Neural crest cell (in vitro differentiated cells): ENCODE measurements at places on chromosomes 5 and 9. TPM values are rescaled to one million over a fixed set of nuclear protein-coding genes. Genes with fewer than 3 reads are reported as not detected.
A peak's percentile ranks its signal among the peaks of the same experiment; 100 is the strongest.

GRCh38 chr5:641331-641765 is 29.2 kb downstream of the CEP72 start:
- DNase-seq: no peak

GRCh38 chr5:103424453-103425205 is 138.0 kb downstream of the NUDT12 start:
- DNase-seq: no peak

GRCh38 chr5:105670596-105670995 is 2000.1 kb downstream of the EFNA5 start:
- DNase-seq: no peak

DNA sequence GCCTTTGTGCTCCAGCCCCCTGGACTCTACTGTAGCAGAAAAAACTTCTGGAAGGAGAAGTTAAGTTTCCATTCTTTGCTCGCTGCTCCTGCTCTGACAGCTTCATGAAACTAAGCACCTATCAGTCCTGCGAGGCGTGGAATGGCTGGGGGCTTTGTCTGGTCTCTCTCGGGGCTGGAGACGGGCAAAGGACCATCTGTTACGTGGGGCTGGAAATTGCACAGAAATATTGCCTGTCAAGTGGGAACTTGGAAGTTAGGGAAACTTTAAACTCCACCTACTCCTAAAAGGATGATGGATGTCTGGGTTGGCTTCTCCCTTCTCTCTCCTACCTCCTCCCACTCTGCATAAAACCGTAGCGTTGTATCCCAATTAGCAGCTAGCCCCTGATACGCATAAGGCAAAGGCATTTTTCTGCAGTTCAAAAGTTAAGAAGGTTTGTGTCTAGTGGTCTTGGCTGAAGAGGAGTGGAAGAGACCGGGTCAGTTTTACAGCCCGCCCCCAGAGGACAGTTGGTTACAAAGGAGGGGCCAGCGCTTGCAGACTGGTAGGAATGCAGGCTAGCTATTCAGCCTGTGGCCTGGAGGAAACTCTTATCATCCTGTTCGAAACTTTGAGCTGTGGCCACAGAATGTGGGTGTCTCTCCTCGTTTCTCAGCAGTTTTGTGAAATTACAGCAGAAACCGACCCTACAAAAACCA is 1.3 kb downstream of the FBXL7 start:
- peak; percentile 46 for DNase-seq

Gene SLC36A2
- total RNA-seq: not detected in 2 replicates

DNA sequence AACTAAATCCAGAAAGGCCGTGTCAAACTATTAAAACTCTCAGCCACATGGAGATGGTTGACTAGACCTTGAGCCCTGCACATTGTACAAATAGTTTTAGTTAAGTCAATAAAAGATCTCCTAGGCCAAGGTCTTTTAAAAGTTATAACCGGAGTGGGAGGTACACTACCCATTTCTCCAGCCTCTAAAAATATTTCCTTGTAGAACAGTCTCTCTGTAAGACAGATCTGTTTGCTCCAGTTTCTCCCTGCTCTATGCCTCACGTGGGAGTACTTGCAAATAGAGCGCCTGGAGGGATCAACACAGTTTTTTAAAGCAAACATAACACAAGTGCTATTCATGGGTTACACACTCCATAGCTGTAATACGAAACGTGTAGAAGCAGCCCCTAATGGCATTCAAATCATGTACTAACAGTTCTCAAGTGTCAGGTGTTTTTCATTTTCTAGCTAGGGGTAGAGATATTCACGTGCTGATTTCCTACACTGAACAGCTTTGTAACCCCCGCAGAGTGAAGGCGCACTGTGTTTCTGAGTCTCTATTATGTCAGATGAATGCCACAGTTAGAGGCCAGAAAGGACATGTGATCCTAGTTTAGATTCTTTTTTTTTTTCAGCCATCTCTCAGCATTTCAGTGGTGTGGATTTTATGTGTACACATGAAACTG is 703.4 kb upstream of the GRAMD2B start:
- peak; percentile 37 for DNase-seq

- no peak for DNase-seq
These were observed 13.1 kb upstream of the DCAF12 start for GRCh38 chr9:34139477-34140146.

DNA sequence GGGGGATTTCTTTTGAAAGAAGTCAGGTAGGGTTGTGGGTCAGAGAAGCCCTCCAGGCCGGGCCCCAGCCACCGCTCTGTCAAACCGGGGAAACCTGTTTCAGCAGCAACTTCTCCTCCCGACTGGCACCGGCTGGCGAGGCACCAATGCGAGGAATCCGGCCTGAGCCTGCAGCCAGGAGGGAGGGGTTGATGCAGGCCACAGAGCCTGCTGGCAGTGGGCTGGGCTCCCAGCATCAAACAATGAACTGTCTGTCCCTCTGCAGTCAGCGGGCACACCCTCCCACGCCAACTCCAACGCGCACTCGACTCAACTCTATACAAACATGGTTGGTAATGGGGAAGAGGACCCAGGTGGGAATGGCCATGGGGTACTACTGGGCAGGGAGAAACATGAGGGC is 12.1 kb downstream of the PCDH1 start:
- DNase-seq: no peak
